Mesothelial cell of epicardium (in vitro differentiated cells): ENCODE measurements at places on chromosomes 3 and 15. TPM values are rescaled to one million over a fixed set of nuclear protein-coding genes. Genes with fewer than 3 reads are reported as not detected.

DNA sequence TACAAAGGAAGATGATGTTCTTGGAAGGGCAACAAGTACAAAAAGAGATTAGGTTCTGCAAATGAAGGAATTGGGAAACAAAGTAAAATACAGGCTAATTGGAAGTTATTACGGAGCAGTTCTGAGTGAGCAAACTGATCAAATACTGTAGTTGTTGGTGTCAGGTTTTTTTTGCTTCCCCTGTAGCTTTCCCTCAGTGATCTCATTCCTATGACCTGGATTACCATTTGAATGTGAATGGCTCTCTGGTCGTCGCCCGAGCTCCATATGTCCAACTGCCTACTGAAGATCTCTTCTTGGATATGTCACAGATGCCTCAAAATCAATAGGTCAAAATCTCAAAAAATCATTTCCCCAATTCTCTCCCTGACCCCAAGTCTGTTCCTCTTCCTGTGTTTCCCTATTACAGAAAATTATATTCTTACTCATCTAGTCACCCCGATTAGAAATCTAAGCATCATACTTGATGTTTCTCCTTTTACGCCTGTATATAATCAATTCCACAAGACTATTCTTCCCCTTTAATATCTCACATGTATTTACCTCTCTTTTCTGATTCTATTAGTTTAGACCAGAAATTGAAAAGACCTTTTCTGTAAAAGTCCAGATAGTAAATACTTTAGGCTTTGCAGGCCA, 29.0 kb downstream of the GOLM2 start:
- no peaks in the 10 kb centered on the region for H3K4me1 ChIP-seq
- H3K36me3 ChIP-seq, result peaks cover 9% of the 10 kb centered on the region
- no peaks in the 10 kb centered on the region for H3K27me3 ChIP-seq
- H3K27ac ChIP-seq, result no peak overlapping the region
- H3K4me3 ChIP-seq, result no peak overlapping the region

DNA sequence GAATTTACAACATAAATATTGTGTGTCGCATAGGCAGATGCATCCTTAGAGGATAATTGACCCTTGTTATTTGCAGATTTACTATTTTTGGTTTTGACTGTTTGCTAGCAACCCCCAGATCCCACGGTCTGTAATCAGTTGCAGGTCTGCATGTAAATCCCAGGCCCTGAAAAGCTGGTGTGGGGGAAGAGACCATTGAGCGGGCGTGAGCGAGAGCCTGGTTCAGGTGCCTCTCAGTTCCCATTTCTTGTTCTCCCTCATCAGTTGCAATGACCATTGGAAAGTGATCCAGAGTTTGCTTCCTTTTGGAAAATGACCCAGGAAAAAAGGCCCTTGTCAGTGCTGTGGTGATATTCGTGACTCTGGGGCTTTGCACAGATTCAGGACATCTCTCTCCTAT, 238.9 kb downstream of the UACA start:
- H3K4me3 ChIP-seq, result no peak overlapping the region
- DNase-seq, result no peak
- H3K4me1 ChIP-seq, result peaks cover 42% of the 10 kb centered on the region
- no peak overlapping the region for H3K27ac ChIP-seq
- H3K27me3 ChIP-seq, result peaks cover 54% of the 10 kb centered on the region
- no peaks in the 10 kb centered on the region for H3K36me3 ChIP-seq

DNA sequence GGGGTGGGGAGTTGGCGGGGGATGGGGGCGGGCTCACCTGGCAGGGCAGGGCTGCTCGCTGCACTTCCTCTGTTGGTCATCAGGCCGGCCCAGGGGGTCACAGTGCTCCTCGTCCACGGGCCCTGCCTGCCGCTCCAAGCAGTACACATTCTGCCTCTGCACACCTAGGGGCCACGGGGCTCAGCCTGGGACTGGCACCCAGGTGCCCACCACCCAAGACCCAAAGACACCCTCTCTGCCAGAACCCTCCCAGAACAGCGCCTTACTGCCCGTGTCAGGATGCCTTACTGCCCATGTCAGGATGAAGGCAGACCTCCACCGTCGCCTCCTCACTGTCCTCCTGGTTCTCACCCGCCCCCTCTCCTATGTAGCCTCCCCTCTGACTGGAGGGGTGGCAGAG, 43.2 kb downstream of the ADAMTS7 start:
- no peak overlapping the region for H3K4me3 ChIP-seq
- H3K36me3 ChIP-seq, result peaks cover 6% of the 10 kb centered on the region
- H3K27ac ChIP-seq, result peak overlapping the region; percentile 6
- no peaks in the 10 kb centered on the region for H3K27me3 ChIP-seq
- H3K4me1 ChIP-seq, result no peaks in the 10 kb centered on the region
- no peak for DNase-seq

DNA sequence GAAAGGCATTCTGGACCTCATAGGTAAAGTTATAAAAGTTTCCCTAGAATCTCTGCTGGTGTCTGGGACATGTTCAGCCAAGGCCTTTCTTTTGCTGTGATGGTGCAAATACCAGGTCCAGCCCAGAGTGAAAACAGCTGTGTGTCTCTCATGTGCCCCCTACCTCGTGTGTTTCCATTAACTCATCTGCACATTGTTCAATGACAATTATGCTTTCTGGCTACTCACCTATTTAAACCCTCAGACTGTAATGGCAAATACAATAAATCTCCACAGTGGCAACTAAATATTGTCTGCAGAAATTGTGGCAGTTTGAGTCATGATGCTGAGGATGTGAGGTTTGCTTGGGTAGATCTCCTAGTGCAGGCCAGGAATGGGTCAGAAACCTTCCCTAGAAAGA, 53.1 kb upstream of the GALNT15 start:
- DNase-seq, result no peak
- H3K27me3 ChIP-seq, result peaks cover 3% of the 10 kb centered on the region

DNA sequence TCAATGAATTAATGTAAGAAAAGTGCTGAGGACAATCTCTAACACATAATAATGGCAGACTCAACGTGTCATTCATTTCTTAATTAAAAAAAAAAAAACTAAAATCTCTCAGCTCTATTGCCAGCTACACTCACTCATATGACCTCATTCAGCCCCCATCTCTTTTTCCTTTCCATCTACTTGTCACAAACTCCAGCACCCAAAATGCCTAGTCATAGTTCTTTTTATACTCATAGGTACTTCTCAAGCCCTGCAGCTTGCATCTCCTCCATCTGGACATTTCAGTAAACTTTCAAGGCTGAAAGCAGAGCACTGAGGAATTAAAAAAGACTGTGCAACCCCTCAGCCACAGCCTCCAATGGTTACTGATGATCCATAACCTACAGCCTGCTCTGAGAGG, 109.8 kb downstream of the PLCH1 start:
- no peak for DNase-seq
- no peak overlapping the region for H3K4me3 ChIP-seq
- no peaks in the 10 kb centered on the region for H3K36me3 ChIP-seq
- H3K27me3 ChIP-seq, result peaks cover 2% of the 10 kb centered on the region
- peaks cover 1% of the 10 kb centered on the region for H3K4me1 ChIP-seq

GRCh38 chr3:170982733-170983132, 43.8 kb downstream of the SLC2A2 start:
- no peak overlapping the region for H3K4me3 ChIP-seq
- no peaks in the 10 kb centered on the region for H3K36me3 ChIP-seq
- DNase-seq, result no peak
- H3K27me3 ChIP-seq, result no peaks in the 10 kb centered on the region
- no peak overlapping the region for H3K27ac ChIP-seq
- H3K4me1 ChIP-seq, result peaks cover 3% of the 10 kb centered on the region

- no peaks in the 10 kb centered on the region for H3K36me3 ChIP-seq
- no peak for DNase-seq
- H3K4me3 ChIP-seq, result no peak overlapping the region
- H3K27ac ChIP-seq, result peak overlapping the region; percentile 97
- peaks cover 31% of the 10 kb centered on the region for H3K4me1 ChIP-seq
- no peaks in the 10 kb centered on the region for H3K27me3 ChIP-seq
Measured at GRCh38 chr3:194931347-194931746, 245.7 kb downstream of the FAM43A start.

GRCh38 chr15:75921732-75922703, 18.3 kb downstream of the FBXO22 start:
- no peaks in the 10 kb centered on the region for H3K27me3 ChIP-seq
- H3K36me3 ChIP-seq, result peaks cover 15% of the 10 kb centered on the region
- H3K4me3 ChIP-seq, result no peak overlapping the region
- no peak for DNase-seq

- no peaks in the 10 kb centered on the region for H3K27me3 ChIP-seq
- peak overlapping the region; percentile 78 for H3K27ac ChIP-seq
- H3K36me3 ChIP-seq, result no peaks in the 10 kb centered on the region
- H3K4me1 ChIP-seq, result peaks cover 18% of the 10 kb centered on the region
Measured at GRCh38 chr15:67955252-67955651, 98.9 kb upstream of the PIAS1 start.

DNA sequence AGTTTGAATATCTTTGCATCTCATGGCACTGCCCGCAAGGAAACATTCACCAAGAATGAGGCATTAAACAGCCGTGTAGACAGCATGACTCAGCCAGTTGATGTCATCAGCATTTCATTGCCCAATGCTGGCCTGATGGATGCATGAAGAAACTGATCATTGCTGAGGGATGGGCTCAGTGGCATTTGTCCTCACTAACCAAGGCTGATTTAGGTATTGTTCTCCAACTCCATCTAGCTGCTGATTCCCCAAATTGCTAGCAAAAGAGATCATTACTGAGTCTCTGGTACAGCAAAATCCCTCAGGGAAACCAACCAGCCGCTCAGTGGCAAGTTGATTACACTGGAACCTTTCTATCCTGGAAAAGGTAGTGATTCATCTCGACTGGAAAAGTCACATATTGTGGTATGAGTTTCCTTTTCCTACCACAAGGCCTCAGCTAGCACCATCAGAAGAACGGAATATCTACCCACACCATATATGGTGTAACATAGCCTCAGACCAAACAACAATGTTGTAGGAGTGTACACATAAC, 186.5 kb upstream of the GAP43 start:
- no peak for DNase-seq
- no peaks in the 10 kb centered on the region for H3K27me3 ChIP-seq
- no peaks in the 10 kb centered on the region for H3K36me3 ChIP-seq
- no peak overlapping the region for H3K4me3 ChIP-seq
- no peak overlapping the region for H3K27ac ChIP-seq

- peaks cover 4% of the 10 kb centered on the region for H3K27me3 ChIP-seq
- no peaks in the 10 kb centered on the region for H3K4me1 ChIP-seq
- H3K4me3 ChIP-seq, result no peak overlapping the region
- H3K36me3 ChIP-seq, result no peaks in the 10 kb centered on the region
- no peak overlapping the region for H3K27ac ChIP-seq
Measured at GRCh38 chr3:61297821-61298220, 46.6 kb upstream of the FHIT start.

- no peaks in the 10 kb centered on the region for H3K27me3 ChIP-seq
- peaks cover 21% of the 10 kb centered on the region for H3K36me3 ChIP-seq
- H3K27ac ChIP-seq, result no peak overlapping the region
- no peak for DNase-seq
- H3K4me1 ChIP-seq, result peaks cover 3% of the 10 kb centered on the region
Measured at GRCh38 chr3:154242766-154243165, 81.5 kb downstream of the DHX36 start.

DNA sequence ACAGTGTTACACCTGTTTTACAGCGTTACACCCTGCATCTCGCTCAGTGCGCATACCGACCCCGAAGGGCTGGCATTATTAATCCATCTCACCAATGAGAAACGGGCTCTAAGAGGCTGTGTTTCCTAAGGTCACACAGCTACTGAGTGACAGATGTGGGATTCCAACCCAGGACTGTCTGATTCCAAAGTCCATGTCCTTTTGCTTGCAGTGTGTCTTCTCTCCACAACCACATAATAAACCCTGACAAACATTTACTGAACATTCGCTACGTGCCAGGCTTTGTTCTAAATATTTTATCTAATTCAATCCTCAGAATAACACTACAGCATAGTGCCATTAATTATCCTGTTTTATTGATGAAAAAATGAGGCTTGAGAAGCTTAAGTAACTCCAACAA, 79.1 kb downstream of the RAB11A start:
- H3K4me3 ChIP-seq, result no peak overlapping the region
- H3K27me3 ChIP-seq, result peaks cover 12% of the 10 kb centered on the region
- H3K36me3 ChIP-seq, result no peaks in the 10 kb centered on the region
- no peak for DNase-seq
- H3K27ac ChIP-seq, result no peak overlapping the region
- no peaks in the 10 kb centered on the region for H3K4me1 ChIP-seq

DNA sequence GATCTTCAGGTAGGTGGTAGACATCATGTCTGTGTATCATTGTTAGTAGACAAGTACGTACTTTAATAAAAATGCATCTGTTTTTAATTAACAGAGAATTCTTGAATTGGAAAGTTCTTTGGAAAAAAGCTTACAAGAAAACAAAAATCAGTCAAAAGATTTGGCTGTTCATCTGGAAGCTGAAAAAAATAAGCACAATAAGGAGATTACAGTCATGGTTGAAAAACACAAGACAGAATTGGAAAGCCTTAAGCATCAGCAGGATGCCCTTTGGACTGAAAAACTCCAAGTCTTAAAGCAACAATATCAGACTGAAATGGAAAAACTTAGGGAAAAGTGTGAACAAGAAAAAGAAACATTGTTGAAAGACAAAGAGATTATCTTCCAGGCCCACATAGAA, 149.1 kb upstream of the LRRFIP2 start:
- no peak overlapping the region for H3K4me3 ChIP-seq
- no peaks in the 10 kb centered on the region for H3K27me3 ChIP-seq
- H3K27ac ChIP-seq, result peak overlapping the region; percentile 3
- peaks cover 39% of the 10 kb centered on the region for H3K4me1 ChIP-seq
- H3K36me3 ChIP-seq, result peaks cover 55% of the 10 kb centered on the region

DNA sequence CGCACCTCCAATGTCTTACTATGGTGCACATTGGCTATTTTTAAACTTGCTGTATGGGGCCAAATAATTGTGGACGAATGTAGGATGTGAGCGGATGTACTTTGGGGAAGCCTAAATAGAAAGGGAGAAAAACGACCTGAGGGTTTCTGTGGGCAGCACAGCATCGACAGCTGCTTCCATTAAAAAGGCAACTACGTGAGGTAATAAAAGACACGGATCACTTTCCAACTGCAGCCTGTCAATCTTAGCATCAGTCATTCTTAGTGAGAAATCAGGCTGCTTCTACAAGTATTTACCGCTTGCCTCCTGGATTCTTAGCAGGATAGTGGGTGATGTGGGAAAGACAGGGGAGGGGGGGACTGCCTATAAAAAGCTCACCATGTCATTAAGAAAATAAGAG, 186.7 kb upstream of the SLC2A2 start:
- no peaks in the 10 kb centered on the region for H3K36me3 ChIP-seq
- H3K4me1 ChIP-seq, result no peaks in the 10 kb centered on the region
- no peak for DNase-seq
- no peak overlapping the region for H3K27ac ChIP-seq
- H3K4me3 ChIP-seq, result no peak overlapping the region

GRCh38 chr3:173970281-173970680, 572.7 kb downstream of the NLGN1 start:
- H3K4me1 ChIP-seq, result peaks cover 8% of the 10 kb centered on the region
- no peaks in the 10 kb centered on the region for H3K36me3 ChIP-seq
- no peaks in the 10 kb centered on the region for H3K27me3 ChIP-seq
- H3K4me3 ChIP-seq, result no peak overlapping the region

Gene SCAANT1
- not detected in 3 replicates for total RNA-seq

Gene TRIM42
- total RNA-seq, result not detected in 3 replicates

Gene ZMYND10
- 0.54 to 1.00 TPM (median 0.83 TPM) in 3 replicates for total RNA-seq

Gene CPLX3
- 0.14 TPM in 1 of 3 replicates, not detected in the others for total RNA-seq
